Activated T-helper 1 cell treated with anti-CD3 and anti-CD28 coated beads, Interleukin-12 subunit alpha, Interleukin-12 subunit beta, Interleukin-2, Interleukin-4 antibody, amounts not matched to agents 30 ng/mL and 10 ng/mL and 1 ng/mL, durations not matched to agents 14 hours and 24 hours and 36 hours (primary cell): ENCODE measurements at places on chromosomes 7 and 10. TPM values are rescaled to one million over a fixed set of nuclear protein-coding genes. Genes with fewer than 3 reads are reported as not detected.

DNA sequence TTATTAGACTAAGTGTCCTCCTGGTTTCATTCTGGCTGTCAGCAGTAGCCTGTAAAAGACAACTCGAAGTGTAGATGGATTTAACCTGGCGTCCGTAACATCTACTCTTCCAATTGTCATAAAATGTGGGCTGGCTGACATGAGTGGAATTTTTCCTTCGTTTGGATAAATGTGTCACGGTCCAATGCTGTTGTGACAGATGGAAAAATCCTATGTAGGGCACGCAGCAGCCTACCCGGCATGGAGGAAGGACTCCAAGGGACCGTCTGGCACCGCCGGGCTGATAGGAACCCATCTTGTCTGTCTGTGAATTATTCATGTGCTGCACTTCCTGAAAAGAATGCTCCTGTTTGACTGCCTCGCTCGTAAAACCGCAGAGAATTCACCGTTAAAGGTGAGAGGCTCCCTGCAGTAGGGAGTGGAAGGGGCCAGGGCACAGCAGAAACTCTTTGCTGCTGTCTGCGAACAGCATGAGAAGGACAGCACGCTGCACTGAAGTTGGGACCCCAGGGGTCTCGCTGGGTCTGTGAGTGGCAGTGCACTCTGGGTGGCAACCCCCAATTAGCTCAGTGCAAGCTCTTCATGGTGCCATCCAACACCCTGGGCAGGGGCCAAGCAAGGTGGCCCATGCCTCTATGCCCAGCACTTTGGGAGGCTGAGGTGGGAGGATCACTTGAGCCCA lies 1.6 kb upstream of the ORAI2 start:
- peaks cover 19% of the 10 kb centered on the region for H3K36me3 ChIP-seq
- no peaks in the 10 kb centered on the region for H3K27me3 ChIP-seq
- DNase-seq: peak; percentile 56
- H3K4me3 ChIP-seq: peak overlapping the region; percentile 79
- peak overlapping the region; percentile 87 for H3K27ac ChIP-seq
- peaks cover 69% of the 10 kb centered on the region for H3K4me1 ChIP-seq

WDR86 gene
- total RNA-seq: not detected in 2 replicates

ANKRD30A gene
- not detected in 2 replicates for total RNA-seq

IL15RA gene
- 23.4 and 24.4 TPM in 2 replicates for total RNA-seq
